Stimulated activated CD8-positive, alpha-beta memory T cell treated with anti-CD3 and anti-CD28 coated beads, Interleukin-4, amount 100 ng/mL, for 24 hours (primary cell): ENCODE measurements at places on chromosomes 7 and 10.

GRCh38 chr10:77547307-77548050 is 90.1 kb downstream of the KCNMA1 start:
- DNase-seq: no peak

DNA sequence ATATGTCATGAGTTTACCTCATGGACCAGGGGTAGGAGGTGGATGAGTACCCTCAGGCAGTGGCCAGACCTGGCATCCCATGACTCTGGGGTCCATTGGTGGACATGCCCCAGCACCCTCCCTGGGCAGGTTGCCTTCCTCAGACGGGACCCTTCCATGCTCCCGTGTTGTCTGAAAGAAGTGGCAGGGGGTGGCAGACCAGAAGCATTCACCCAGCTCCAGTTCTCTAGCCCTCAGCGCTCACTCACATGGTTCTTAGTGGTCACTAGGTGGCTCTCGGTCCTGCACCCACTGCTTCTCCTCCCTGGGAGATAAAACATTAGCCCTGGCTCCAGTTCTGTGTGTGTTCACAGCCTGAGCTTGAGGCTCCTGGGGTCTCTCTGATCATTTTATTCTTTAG is 6.0 kb downstream of the RBP3 start:
- no peak for DNase-seq

GRCh38 chr7:100887516-100888290 is 1.8 kb downstream of the UFSP1 start:
- DNase-seq: no peak

GRCh38 chr10:24989867-24990266 is 26.1 kb downstream of the ENKUR start:
- DNase-seq: no peak

- no peak for DNase-seq
These were observed 41.6 kb downstream of the CDC123 start for GRCh38 chr10:12237265-12238220.

- DNase-seq: no peak
These were observed 133.2 kb downstream of the CUX1 start for GRCh38 chr7:101950450-101951119.

GRCh38 chr7:112965506-112965905 is 121.1 kb downstream of the GPR85 start:
- no peak for DNase-seq

DNA sequence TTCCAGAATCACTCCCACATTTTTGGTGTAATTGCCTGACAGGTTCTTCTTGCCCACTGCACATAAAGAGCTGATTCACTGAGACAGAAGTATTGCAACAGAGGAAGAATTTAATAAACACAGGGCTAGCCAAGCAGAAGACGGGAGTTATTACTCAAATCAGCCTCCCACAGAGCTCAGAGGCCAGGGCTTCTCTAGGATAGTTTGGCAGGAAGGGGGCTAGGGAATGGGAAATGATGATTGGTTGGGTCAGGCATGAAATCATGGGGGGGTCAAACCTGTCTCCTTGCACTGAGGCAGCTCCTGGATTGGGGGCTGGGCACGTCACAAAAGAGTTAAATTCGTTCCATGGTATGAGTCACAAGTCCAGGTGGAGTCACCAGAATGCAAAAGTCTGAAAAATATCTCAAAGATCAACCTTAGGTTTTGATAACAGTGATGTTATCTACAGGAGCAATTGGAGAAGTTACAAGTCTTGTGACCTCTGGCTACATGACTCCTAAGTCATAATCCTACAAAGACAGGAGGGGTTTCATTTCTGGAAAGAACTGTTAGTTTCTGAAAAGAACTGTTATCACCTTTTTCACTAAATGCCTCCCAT is 30.2 kb upstream of the ERCC6 start:
- DNase-seq: no peak

GRCh38 chr10:6108631-6109443 is 20.0 kb downstream of the RBM17 start:
- no peak for DNase-seq

GRCh38 chr10:32153252-32153651 is 97.0 kb upstream of the KIF5B start:
- DNase-seq: no peak

DNA sequence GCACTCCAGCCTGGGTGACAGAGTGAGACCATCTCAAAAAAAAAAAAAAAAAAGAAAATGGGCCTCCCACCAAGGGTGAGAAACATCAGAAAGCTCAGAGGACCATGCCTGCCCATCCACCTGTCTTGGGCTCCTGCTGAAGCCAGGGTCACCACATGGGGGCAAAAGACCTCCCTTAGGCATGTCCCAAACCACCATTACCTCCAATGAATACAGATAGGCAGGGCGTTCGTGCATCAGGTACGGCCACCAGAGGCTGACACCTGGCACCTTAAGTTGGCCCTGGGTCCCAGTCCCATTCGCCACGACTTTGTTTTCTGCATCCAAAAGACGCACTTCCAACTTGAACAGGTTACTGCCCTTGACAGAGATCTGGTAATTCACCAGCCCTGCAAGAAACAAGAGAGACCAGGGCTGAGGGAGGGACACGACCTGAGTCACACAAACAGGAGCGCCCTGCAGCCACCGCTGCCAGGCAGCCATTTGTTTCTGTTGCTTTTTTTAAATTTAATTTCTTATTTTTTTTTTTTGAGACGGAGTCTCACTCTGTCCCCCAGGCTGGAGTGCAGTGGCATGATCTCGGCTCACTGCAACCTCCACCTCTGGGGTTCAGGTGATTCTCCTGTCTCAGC is 6.1 kb downstream of the GUSB start:
- DNase-seq: no peak

- no peak for DNase-seq
These were observed 69.8 kb upstream of the PRKCQ start for GRCh38 chr10:6649903-6650302.

GRCh38 chr10:109959259-109960145 is 36.2 kb upstream of the XPNPEP1 start:
- no peak for DNase-seq

DNA sequence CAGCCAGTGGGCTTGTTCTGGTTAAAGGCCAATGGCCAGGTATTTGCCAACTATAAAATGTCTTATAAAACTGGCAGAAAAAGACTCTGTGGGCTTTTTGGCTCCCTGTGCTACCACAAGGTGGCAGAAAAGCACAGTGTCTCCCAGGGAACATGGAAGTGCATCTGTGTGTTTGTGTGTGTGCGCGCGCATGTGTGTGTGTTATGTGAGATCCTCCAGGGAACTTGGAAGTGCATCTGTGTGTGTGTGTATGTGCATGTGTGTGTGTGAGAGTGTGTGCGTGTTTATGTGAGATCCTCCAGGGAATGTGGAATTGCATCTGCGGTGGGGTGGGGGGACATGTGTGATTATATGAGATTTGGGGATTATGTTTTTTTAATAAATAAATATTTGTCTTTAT is 30.2 kb upstream of the ABI1 start:
- peak; percentile 5 for DNase-seq

GRCh38 chr7:106927536-106927935 is 62.5 kb downstream of the PIK3CG start:
- DNase-seq: no peak

DNA sequence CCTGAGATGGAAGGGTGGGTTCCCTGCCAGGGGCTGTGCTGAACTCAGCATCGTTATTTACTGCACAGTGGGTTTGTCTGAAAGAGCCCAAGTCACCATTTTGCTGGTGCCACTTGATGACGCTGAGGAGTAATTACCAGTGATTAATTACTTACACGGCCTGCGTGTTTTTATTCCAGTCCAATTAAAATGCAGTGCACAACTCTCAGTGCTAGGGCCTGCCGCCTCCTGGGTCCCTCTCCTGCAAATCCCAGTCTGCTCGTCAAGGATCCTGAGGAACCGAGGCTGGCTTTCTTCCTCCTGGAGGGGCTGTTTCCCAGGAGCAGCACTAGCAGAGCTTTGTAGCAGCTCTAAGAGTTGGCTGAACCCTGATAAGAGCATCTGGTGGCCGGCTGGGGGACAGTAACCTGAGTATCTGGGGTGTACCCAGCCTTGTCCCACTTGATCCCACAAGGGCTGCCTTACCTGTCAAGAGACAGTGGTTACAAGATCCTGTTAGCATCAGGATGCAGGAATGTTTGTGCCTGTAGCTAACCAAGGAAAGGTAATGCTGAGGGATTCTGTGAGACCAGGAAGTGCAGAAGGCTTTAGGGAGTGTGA is 45.1 kb upstream of the LRRC4 start:
- no peak for DNase-seq

DNA sequence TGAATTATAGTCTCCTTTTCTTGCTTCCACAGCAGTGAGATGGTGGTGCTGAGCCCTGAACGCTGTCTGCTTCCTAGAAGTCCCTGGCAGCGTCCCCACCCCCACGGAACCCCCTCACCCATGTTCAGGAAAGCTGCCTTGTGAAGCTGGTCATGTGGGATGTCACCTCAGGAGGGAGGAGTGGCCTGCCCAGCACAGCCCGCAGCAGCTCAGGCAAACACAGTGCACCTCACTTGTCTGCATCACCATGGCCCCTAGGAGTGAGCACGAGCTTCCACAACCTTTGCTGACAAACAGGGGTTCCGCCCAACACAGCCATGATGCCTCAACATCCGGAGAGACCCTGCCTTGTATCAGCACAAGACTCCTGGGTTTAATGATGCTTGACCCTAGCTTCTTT is 508.9 kb downstream of the RPS24 start:
- DNase-seq: no peak

DNA sequence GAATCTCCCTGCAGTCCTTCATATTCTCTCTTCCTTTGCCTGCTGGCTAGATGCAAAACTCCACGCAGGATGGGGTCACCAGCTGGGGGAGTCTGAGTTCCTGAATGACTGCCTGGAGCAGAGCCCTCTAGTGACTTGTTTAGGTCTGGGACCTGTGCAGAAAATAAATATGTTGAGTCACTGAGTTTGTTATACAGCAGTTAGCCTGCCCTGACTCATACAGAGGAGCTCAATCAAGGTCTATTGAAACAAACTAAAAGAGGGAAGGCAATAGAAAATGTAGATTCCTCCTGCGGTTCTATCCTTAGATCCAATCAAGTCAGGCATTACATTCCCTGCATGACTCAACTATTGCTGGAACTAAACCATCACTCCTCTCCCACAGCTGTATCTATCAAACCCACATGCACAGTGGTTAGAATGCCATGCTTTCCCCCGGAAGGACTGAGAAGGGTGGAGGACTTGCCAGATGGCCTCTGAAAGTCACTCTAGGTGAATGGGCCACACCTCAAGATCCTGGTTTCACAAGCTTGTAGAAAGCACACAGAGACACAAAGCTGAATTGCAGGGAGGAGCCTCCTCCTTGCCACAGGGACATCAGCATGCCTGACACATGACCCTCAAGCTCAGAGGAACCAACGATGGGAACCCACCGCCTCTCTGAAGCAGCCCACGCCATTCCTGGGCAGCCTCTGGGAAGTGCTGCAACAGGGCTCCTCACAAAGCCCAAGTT is 73.9 kb downstream of the SH3PXD2A start:
- DNase-seq: no peak

GRCh38 chr7:879093-879492 is 2.7 kb downstream of the GET4 start:
- no peak for DNase-seq

DNA sequence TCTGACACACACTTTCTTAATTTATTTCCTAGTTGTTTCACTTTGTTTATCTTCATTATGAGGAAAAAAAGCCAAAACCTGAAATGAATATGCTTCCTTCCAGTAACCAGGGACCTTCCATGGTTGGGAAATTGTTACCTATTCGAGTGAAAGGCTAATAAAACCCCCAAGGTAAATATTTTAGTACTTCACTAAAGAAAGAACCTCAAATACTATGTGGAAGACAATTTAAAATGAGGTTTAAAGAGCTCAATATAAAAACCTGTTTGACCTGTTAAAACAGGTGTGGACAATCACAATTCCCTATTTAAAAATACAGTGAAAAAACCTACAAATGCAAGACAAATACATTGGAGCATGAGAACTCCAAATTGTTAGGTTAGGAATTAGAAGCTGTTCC is 192.6 kb downstream of the CFTR start:
- DNase-seq: no peak

DNA sequence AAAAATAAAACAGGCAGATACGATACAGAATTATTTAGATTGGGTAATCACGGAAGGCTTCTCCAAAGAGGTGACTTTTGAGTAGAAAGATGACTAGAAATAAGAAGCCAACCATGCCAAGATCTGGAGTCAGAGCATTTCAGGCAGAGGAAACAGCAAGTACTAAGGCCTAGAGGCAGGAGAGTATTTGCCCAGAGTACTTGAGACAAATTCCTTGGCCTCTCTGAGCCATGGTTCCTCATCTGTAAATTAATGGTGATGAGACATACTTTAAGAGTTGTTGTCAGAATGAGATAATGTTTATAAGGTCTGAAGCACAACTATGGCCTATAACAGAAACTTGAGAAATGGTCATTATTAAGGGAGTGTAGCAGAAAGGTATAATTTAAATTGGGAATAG is 15.8 kb upstream of the GPR37 start:
- no peak for DNase-seq

DNA sequence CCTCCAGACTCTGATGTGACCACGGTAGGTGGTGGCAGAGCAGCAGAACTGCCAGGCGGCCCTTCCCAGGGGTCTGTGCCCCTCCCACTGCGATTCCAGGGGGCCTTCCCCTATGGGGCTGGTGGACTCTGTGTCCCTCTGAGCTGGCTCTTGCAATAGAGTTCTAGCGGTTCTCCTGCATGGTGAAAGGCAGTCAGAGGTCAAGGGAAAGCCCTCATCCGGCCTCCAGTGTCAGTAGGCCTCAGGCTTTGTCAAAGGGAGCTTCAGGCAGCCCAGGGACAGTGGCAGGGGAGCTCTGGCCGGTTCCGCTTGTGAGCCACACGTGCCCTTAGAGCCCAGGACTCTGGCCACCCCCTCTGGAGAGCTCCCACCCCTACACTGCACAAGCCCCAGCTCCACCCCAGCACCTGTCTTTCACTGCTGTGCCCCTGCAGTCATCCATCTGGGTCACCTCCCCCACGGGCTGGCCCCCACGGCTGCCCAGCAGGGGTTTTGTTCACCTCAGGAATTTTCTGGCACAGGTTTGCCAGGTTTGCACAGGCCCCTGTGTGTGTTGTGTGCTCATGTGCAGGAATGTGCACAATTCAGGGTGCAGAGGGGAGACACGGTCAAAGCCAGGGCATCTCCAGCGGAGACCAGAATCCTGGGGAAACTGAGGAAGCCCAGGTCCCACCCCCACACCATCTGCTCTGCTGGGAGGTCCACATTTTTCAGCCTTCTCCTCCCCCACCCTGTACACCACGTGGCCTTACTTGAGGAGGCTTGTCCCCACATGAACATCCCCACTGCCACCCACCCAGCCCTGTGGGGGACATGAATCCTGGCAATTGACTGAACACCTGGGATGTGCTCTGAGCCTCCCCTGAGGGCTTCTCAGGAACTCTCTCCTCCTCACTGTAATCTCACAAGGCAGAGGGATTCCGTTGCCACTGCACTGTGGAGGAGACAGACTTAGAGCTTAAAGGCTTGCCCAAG is 23.8 kb downstream of the C10orf105 start:
- DNase-seq: no peak

DNA sequence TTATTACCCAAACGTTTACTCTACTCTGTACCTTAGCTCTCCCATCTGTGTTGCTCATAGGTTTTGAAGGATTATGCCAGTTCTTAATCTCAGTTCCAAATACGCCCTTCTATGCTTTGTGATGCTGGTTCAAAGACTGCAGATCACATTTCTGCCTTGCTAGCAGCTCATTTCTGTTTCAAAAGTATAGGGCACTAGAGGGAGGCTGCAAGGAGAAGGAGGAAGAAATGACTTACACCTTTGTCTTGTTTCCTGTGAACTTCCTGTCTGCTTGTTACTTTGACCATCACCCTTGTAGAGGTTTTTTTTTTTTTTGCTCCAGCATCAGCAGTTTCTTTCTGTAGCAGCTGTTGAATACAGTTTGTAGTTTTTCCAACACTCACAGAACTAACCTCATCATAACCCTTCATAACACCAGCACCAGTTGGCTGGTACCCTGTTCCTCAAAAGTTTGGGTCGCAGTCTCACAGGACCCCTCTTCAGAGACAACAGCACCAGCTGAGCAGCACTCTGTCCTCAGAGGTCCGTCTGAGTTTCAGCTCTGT is 16.5 kb downstream of the SLK start:
- DNase-seq: no peak
